ENCODE measurements at places on chromosomes 12 and 14. TPM values are rescaled to one million over a fixed set of nuclear protein-coding genes. Genes with fewer than 3 reads are reported as not detected.
A peak's percentile ranks its signal among the peaks of the same experiment; 100 is the strongest.

IGF1 gene
- total RNA-seq: not detected

DNA sequence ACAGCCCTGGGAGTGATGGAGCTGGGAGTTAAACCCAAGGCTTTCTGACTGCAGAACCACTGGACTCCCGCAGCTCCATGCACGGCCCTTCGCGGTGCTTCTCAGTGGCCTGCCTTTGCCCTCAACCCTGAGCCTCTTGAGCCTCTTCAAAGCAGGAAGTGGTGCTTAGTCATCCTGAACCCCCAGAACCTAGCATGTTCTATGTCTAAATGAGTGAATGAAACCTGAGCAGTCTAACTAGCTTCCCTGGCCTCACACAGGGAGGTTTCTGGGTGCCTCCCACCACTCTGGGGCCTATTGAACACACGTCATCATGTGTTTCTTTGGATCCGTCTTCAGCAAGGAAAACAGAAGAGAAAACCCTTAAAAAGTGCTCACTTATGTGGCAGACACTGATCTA, 117.9 kb upstream of the SFSWAP start:
- DNase-seq: no peak

GRCh38 chr12:51374361-51374760, 16.8 kb downstream of the GALNT6 start:
- no peak for DNase-seq

KCNK10 gene
- total RNA-seq: not detected

BATF gene
- 21.3 TPM for total RNA-seq

ZC3H14 gene
- total RNA-seq: 39.4 TPM

CD4 gene
- 137 TPM for total RNA-seq

SRRM4 gene
- not detected for total RNA-seq

GRCh38 chr12:22799503-22799902, 174.5 kb downstream of the ETNK1 start:
- no peak for DNase-seq

DNA sequence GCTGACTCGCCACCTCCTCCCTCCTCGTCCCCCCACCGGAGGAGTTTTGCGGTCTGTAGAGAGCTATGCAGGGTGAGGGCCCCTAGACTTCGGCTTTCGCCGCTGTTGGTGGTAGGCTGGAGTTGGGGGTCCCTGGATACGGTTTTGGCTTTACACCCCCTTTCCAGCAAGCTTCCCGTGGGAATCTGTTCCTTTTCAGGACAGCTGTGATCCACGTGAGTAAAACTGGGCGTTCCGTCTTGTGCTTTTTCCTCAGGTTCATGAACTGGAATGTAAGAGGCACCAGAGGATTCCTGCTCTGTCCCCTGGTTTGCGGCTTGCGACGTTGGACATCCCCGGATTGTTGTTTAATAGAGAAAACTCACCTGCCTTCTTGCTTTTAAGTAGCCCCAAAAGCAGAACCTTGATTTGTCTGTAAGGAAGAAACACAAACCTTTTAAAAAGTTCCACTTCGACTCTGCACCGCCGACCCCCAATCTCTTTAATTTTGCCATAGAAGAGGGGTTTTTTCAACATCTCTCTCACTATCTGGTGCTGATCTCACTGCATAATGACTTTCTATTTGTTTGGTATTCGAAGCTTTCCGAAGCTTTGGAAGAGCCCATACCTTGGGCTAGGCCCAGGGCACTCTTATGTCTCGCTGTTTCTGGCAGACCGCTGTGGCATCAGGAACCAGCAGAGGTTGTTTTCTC, 490 bp downstream of the PRORP start:
- no peak for DNase-seq

- DNase-seq: no peak
These were observed 90.0 kb upstream of the CLMN start for GRCh38 chr14:95409477-95410272.

DNA sequence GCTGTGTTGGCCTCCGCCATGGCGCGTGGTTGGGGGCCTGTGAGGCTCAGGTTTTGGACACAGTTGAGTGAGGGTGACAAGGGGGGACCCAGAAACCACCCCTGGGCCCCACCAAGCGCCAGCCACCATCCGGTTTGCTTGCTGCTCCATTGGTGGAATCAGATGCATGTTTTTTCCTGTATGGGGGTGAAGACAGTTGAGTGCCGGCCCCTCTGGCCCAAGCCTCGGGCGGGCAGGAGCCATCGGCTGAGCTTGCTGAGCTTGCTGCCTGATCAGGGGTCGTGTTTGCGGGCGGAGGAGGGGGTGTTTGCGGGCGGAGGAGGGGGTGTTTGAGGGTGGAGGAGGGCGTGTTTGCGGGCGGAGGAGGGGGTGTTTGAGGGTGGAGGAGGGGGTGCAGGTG, 6.4 kb downstream of the PGAM5 start:
- no peak for DNase-seq

DPY19L2 gene
- total RNA-seq: 3.8 TPM

SAMD15 gene
- total RNA-seq: 0.40 TPM

DNA sequence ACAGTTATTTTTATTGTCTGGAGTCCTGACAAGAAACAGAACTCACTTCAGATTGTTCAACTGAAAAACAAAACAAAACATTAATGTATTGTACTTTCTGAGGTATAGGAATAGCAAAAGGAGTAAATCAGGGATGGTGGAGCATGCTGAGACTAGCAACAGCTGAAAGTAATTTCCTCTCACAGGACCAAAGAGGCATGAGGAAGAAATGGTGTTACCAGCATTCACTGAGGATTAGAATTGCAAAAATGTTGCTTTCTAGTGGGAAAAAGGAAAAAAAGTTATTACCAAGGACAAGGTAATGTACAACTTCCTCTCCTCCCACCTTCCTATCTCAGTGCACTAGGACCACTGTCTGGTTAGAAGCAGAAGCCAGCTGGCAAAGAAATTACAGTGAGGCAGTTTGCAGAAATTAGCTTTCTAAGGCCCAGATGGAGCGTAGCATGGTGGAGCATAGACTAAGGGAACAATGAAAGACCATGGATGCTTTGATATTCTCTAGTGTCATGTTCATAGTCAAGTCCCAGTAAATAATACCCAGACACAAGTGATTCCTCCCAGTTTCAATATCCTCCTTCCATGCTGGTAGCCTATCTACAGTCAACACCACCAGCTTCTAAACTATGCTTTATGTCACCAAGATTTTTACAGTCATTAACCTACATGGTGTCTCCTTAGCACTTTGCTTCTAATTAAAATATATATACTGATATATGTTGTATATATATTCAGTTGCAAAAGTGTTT, 133.7 kb upstream of the DCN start:
- DNase-seq: no peak

DNA sequence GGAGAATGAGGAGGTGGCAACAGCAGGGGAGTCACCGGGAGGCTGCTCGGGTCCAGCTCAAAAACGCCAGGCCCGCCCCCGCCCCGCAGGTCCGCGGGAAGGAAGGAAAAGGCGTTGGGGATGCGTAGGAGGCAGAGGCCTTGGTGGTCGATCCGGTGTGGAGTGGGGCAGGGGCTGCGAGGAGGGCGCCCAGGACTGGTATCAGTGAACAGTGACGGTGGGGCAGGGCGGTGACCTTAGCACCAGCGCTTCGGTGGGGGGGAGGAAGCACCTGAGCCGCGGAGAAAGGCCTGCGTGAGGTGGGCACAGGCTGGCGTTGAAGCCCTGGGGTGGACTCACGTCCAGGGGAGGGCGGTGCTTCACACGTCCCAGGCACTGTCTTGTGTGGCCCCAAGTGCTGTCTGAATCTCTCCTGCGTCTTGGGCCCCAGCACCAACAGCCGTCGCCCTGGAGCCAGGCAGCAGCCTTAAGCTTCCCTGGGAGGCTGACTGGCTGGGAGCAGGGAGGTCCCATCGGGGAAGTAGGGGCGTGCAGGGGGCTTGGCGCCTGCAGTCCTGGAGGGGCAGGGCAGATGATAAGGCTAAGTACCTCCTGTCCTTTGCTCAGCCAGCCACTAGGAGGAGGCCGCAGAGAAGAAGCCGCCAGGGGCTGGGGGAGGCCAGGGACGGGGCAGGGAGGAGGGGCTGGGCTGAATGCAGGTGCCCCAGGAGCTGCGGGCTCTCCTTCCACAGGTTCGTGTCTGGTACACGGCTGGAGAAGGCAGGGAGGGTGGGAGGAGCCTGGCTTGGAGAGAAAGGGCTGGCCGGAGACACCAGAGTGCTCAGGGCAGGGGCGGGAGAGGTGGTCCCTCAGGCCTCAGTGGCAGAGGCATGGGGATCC, 26.5 kb downstream of the ZBTB42 start:
- DNase-seq: peak; percentile 45

LRRC43 gene
- 0.44 TPM for total RNA-seq

- no peak for DNase-seq
These were observed 31.4 kb downstream of the VWF start for GRCh38 chr12:6092784-6093722.

PPP1R12A gene
- total RNA-seq: 84.8 TPM

GRCh38 chr14:101721951-101722661, 39.4 kb upstream of the PPP2R5C start:
- peak; percentile 89 for DNase-seq

DNA sequence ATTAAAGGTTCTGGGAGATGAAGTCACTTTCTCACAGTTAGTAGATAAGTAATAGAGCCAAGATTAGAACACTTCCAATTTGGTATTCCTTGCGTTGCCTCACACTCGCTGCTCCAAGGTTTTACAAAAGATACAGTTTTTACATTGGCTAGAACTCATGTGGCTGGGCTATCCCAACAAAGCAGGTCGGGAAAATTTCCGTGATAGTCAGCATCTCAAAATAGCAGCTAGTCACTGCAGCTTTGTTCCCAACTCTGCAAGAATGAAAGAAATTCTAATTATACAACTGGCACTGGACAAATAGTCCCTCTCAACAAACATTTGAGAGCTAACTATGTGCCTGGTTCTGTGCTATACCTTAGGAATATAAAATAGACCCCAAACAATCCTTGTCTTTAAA, 24.6 kb upstream of the PPP1R12A start:
- no peak for DNase-seq

KRT7 gene
- total RNA-seq: not detected

- DNase-seq: no peak
These were observed 61.8 kb downstream of the GALNT16 start for GRCh38 chr14:69321601-69322330.

CCDC177 gene
- total RNA-seq: not detected

ASPG gene
- 0.26 TPM for total RNA-seq

GRCh38 chr12:116492703-116493324, 66.4 kb upstream of the MAP1LC3B2 start:
- DNase-seq: no peak

DNA sequence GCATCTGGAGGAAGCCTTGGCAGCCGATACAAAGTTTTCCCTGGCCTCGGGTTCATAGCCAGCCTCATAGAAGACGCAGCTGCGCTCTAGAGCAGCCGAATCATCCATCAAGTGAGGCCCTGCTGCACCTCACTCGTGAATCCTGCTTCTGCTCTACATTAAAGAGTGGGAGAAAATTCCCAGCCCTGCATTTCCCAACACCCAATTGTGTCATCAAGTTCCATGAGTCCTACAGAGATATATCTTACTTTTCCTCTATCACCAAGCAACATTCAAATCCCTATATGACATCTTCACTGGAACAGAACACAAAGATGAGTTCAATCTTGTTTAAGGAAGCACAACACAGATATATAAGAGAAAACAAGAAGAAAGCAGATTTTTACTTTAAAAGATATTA, 139.3 kb downstream of the TTC7B start:
- DNase-seq: no peak

BICDL1 gene
- 140 TPM for total RNA-seq

DNA sequence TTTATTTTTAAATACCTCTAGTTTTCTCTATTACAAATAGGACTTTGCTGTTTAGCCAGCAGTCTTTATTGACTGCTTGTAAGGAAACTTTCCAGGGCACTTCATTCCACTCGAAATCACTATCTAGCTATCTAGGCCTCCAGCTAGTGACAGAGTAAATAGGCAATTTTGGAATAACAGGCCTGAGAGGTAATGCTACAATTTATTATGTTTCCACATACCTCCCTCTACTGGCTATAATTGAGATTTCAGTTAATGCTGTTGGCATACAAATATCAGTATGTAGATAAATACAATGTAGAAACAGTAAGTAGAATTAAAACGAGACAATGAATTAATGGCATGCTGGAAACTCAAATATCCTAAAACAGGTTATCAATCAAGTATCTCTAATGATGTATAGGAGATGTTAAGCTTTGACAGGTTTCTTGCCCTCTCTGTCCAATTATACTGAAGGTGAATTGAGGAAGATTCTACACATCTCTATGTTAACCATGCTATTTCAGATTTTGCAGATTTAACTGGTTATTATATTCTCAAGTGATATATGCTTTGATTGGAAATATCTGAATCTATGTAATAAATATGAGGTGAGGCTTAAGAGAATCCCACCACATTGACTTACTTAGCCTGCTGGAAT, 7.2 kb downstream of the DTD2 start:
- DNase-seq: no peak

KRT4 gene
- not detected for total RNA-seq

NOXRED1 gene
- 1.7 TPM for total RNA-seq

CFAP251 gene
- 0.61 TPM for total RNA-seq
